ENCODE measurements at places on chromosomes 4 and X.

- DNase-seq = no peak
These were observed 31.2 kb downstream of the WDR1 start for GRCh38 chr4:10085386-10085785.

- no peak for DNase-seq
These were observed 2528.4 kb downstream of the ARAP2 start for GRCh38 chr4:33715841-33716395.

- no peak for DNase-seq
These were observed 342 bp downstream of the EOLA2 start for GRCh38 chrX:149937871-149938426.

GRCh38 chrX:71976753-71977152 is 66.1 kb downstream of the NHSL2 start:
- DNase-seq = no peak

DNA sequence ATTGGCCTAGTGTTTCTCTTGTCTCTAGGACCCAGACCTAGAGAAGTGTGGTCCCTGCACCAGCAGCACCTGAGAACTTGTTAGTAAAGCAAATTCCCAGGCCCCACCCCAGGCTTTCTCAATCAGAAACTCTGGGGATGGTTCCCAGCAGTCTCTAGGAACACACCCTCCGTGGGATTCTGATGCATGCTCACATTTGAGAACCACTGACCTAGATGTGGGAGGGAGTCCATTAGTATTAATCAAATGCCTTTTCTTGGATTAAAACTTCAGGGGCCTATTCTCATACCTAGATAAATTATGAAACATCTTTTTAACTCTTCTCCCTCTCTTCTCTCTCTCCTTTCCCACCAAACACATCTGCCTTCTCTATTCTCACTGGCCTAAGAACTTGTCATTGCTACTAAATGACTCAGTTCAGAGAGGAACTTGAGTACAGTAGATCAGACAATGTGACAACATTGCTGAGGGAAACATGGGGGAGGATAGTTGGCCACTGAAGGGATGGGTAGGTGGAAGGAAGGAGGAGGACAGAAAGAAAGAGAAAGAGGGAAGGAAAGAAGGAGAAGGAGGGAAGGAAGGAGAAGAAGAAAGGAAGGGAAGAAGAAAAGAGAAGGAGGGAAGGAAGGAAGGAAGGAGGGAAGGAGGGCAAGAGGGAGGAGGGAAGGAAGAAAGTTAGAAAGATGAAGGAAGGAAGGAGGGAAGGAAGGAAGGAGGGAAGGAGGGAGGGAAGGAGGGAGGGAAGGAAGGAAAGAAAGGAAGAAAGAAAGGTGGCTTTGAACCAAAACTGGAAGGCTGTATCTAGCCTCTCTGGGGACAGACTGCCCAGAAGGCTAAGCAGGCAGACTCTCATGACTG is 132.7 kb upstream of the MAP3K15 start:
- DNase-seq = no peak

DNA sequence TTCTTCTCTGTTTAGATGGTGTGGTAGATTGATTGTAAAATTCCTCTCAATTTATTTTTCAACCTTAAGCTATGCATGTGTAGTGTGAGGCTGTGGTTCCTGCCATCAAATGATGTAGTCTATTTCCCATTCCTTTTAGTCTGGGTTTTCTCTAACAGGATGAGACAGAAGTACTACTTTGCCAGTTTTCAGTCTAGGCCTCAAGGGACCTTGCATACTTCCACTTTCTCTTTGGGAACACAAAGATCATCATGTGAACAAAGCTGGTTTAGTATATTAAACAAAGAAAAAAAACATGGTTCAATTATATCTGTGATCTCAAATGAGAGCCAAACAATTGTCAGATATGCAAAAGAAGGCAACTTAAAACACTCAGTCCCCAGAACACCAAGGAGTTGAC is 1284.0 kb downstream of the RAPGEF2 start:
- no peak for DNase-seq

- DNase-seq = no peak
These were observed 1.8 kb downstream of the SLC38A5 start for GRCh38 chrX:48468247-48468671.

GRCh38 chr4:24003926-24004325 is 114.1 kb upstream of the PPARGC1A start:
- DNase-seq = no peak

- no peak for DNase-seq
These were observed 15.7 kb upstream of the TMEM150C start for GRCh38 chr4:82577451-82577850.

DNA sequence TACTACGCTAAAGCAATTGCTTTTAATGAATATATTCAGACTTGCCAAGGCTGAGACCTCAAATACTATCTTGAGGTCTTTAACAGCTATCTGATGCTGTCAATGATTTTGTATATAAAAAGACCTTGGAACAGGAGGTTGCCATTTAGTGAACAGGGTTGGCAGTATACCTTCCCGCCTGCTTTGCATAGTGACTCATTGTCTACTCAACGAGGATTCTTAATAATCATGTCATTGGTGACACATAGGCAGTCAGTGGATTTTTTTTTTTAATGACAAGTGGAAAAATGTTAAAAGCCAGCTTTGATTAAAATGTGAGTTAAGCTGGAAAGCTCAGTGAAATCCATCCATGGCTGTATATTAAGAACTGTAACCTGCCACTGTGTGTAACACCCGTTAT is 164.0 kb downstream of the ASMT start:
- DNase-seq = no peak

DNA sequence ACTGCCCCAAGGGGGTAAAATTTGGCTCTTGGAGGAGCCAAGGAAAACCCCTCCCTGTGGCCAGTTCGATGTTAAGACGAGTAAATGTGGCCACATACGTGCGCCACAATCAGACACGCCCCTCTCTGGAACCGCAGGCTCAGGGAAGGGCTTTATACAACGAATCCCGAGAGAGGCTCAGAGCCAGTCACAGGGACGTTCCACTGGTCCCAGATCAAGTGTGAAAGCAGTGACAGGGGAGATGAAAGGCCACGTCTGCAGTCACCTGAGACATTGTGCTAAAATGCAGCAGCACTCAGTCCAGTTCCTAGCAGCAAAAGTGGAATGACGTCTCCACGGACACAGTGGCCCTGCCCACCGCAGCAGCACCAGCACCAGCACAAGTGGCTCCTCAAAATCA is 68.0 kb downstream of the ACOX3 start:
- no peak for DNase-seq

GRCh38 chr4:95701500-95702170 is 138.3 kb upstream of the PDHA2 start:
- DNase-seq = no peak

- DNase-seq = no peak
These were observed 79.1 kb upstream of the DDX60 start for GRCh38 chr4:168397611-168398169.

DNA sequence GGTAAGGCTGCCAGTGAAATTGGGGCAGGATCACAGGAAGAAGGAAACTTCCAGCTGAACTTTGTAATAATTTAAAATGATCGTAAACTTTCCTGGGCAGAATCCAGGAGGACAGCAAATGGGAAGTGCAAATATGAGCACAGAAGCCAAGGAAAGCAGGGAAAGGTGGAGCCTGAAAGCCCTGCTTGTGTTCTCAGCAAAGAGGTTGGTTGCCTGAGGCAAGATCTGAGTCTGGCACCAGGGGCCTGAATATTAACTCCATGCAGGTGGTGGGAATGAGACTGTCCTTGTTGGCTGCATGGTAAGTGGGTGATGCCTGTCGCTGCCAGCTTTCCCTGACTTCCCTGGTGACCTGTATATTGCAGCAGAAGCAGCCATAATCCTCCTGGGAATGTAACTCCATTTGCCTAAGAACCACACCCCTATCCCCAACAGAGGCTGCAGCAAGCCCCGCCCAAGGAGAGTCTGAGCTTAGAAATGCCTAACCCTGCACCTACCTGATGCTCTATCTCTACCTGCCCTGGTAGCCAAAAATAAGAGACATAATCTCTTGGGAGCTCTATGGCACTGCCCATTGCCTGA is 132.0 kb upstream of the HDX start:
- no peak for DNase-seq

DNA sequence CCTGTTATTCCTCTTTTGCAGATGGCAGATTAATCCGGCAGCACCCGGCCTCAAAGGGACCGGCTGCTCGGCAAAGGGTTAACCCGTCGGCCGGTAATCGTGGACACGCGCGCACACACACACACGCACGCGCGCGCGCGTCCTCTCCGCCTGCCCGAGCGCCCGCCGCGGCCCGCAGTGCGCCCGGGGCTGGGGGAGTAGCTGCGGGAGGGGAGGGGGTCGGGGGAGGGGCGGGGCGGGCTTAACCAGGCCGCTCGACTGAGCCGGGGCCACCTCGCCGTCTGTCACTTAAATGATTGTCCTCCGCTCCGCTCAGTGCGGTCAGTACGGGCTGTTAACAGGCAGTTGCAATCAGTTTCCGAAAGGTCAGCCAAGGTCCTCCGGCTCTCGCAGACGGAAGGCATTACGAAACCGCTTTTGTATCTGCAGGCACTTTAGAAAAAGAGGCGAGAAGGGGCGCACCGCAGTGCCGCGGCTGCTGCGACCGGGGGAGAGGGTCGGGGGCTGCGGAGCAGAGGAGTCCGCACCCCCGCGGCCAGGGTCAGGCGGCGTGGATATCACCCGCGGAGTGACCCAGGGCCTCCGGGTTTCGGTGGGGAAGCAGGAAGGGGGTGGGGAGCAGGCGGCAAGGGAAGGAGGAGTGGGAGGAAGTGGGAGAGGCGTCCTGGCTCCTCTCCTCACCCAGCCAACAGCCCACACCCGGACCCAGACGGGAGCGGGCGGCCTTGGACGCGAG is 57.3 kb upstream of the BCOR start:
- DNase-seq = peak; percentile 59

GRCh38 chrX:141642979-141643378 is 53.5 kb downstream of the SPANXA2 start:
- no peak for DNase-seq

DNA sequence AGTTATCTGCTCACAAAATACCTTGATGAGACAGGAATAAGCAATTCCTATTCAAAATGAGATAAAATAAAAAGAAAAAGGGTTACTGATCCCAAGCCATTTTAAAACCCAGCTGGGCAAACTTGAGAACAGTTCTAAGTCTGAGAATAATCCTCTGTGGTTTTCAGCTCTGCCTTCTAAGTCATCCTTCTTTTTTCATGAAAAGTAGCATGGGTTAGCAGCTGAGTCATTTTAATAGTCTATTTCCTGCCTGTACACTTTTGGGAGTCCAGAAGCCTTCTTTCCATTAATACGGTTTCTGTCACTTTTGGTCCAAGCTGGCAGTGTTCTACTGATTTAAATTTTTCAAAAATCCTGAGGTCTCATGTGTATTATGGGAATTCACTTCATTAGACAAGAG is 374.3 kb downstream of the IQCM start:
- DNase-seq = no peak

- DNase-seq = no peak
These were observed 76.6 kb downstream of the ITIH6 start for GRCh38 chrX:54721424-54721823.

GRCh38 chr4:106588891-106589290 is 220.3 kb upstream of the GIMD1 start:
- no peak for DNase-seq

DNA sequence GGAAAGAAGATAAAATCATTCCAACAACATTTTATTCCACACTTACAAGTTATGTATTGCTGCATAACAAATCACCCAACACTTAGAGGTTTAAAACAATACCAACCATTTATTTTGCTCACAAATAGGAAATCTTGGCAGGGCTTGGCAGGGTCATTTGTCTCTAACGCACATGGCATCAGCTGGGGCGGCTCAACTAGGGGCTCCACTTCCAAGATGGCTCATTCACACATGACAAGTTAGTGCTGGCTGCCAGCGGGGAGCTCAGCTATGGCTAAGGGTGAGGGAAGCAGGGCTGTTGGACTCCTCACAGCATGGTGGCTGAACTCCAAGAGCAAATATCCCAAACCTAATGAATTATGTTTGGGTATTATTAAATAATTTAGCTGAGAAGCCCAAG is 377.0 kb downstream of the ZNF674 start:
- DNase-seq = no peak

DNA sequence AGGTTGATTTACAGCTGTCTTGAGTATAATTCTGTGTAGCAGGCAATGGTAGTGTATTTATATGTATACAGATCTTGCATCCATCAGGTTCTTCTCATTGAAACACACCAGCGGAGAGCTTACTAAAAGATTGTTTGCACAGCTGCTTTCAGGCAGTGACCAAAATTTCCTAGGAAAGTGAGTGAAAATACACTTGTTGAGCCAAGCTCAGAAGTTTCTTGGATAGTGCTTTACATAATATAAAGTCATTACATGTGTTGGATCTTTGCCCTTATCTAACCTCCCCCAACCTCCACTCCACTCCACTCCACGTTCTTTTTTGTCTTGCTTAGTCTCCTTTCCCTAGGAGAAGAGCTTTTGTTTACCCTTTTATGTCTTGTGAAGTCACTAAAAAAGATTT is 34.1 kb downstream of the CNKSR2 start:
- DNase-seq = no peak

- no peak for DNase-seq
These were observed 100.6 kb downstream of the ADRA2C start for GRCh38 chr4:3866813-3867129.

GRCh38 chr4:163736876-163737275 is 242.4 kb downstream of the TMA16 start:
- DNase-seq = no peak

DNA sequence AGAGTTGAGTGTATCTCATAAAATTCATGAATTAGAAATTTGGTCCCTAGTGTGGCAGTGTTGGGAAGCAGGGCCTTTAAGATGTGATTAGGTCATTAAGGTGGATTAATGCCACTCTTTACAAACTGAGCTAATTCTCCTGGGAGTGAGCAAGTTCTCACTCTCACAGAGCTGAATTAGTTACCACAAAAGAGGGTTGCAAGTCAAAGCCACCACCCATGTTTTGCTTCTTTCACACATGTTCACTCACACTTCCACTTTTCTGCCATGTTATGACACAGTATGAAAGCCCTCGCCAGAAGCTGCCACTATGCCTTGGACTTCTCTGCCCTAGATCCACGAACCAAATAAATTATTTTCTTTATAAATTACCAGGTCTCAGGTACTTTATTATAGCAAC is 332.1 kb downstream of the ARAP2 start:
- DNase-seq = no peak

DNA sequence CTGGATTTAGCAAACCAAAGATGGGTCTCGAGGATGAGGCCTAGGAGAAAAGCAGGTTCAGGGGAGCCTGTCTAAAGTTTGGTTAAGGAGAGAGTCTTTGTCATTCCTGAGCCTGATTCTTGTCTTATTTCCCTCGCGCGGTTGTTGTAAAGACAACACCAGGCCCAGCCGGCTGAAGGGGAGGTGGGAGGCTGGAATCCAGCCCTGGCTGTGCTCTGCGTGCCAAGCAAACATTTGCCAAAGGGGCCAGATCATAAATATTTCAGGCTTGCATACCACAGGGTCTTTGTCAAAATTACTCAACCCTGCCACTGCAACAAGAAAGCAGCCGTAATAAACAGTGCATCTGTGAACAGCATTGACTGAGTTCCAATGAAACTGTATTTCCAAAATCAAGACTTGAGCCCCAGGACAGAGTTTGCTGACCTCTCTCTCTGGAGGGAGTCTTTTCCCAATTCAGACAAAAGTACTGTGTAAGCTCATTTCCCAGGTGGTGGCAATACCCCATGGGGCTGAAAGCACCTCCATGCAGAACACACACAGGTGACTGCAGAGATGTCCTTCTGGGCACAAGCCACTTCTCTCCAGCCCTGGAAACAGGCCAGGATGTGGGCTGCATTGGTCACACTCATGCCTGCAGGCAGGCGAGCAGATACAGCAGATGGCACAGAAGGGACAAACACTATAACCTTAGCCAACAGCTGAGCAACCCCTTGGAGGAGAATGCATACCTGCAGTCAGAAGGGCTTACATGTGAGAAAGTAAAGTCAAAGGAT is 320.3 kb downstream of the STK32B start:
- DNase-seq = no peak

Data from D721Med (cell line).